ENCODE measurements at places on chromosomes 3 and 15. TPM values are rescaled to one million over a fixed set of nuclear protein-coding genes. Genes with fewer than 3 reads are reported as not detected.

- DNase-seq: no peak
Measured at GRCh38 chr15:71758711-71759110, 51.6 kb upstream of the NR2E3 start.

DNA sequence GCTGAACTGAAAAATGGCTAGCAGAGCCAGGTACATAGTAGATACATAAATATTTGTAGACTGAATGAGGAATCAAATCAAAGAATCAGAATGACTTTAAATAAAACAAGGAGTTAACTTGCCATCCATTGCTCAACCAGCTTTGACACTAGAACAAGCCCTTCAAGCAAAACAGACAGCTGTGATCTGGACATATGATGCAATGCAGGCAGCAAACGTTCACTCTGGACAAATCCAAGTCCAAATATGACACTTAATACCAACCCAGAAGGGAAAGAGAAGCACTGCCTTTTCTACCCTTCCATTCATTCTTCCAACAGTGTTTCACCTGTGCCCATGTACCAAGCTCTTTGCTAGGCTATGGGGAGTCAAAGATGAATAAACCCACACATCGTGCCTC is 4.5 kb downstream of the THRB start:
- no peak for DNase-seq

Gene CCDC54
- not detected for total RNA-seq

- peak; percentile 32 for DNase-seq
Measured at GRCh38 chr15:55661428-55661827, 73.3 kb upstream of the PYGO1 start.

Gene SLC12A8
- total RNA-seq: 57.6 TPM

Gene QRICH1
- total RNA-seq: 44.8 TPM

GRCh38 chr15:58235961-58236360 is 97.8 kb downstream of the AQP9 start:
- DNase-seq: no peak

DNA sequence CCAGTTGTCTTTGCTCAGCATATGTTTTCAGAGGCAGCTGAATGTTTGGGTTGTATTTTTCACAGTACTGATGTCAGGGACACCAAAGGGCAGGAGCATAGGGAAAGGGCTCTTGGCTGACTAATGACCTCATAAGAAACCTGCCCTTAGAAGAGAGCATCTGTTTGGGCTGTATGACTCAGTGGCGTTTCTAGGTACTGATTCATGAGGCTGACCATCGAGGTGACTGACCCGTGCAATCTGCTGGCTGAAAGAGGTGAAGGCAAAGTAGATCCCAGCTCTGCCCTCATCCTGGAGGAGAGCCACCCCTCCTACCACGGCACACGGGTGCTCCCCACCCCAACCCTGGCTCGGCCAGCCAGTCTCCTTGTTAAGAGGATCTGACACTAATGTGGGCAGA is 8.3 kb downstream of the LMCD1 start:
- peak; percentile 96 for DNase-seq

DNA sequence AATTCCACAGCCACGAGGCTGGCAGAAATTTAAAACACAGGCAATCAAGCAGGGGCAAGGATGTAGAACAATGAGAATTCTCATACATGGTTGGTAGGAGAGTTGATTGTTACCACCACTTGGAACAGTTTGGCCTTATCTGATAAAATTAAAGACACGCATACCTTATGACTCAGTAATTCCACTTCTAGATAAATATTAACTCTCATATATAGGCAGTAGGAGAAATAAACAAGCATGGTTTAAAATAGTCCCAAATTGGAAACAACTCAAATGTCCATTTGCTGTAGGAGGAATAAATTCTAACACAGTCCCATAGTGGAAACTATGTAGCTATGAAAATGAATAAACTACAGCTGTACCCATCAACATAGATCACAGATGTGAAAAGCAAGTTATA is 42.3 kb upstream of the USP3 start:
- DNase-seq: peak; percentile 76

GRCh38 chr3:51874889-51875288 is 512 bp downstream of the IQCF5 start:
- DNase-seq: peak; percentile 2

DNA sequence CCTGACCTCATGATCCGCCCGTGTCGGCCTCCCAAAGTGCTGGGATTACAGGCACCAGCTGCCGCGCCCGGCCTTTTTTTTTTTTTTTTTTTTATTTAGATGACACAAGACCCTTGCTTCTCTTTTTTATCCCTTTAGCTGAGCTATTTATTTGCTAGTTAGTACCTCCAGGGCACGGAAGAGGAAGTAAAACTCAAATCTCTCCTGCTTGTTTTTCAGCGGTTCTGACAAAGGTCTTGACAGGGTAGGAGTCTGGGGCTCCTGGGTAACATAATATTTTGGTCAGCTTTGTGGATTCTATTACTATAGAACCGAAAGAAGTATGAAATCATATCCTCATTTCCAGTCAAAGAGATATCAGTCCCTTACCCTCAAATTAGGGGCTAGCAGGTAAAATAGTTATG is 44.0 kb upstream of the ETV5 start:
- no peak for DNase-seq

GRCh38 chr3:177378168-177378567 is 180.9 kb upstream of the TBL1XR1 start:
- no peak for DNase-seq

Gene SPSB4
- 0.02 TPM for total RNA-seq

Gene SCAANT1
- total RNA-seq: not detected

DNA sequence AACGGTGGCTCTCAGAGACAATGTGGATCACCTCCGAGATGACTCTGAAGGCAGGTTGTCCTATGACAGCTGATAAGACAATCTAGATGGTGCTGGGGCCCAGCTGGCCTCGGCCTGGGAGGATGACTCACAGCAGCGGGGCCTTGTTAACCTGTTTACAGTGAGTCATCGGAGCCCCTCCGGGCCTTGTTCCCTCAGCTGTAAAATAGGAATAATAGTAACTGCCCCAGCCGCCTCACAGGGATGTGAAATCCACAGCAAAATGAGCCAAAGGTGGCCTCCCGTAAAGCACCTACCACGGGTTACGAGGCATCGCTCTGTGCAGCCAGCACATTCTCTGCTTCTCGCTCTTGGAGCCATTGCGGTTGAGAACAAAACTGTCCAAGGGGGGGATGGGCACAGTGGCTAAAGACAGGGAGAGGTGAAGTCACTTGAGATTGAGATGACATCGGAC is 88.6 kb upstream of the RASGRF1 start:
- DNase-seq: peak; percentile 85

- no peak for DNase-seq
Measured at GRCh38 chr3:160617636-160618035, 52.3 kb upstream of the KPNA4 start.

Gene CCR2
- total RNA-seq: 0.12 TPM

Gene NME9
- total RNA-seq: not detected

DNA sequence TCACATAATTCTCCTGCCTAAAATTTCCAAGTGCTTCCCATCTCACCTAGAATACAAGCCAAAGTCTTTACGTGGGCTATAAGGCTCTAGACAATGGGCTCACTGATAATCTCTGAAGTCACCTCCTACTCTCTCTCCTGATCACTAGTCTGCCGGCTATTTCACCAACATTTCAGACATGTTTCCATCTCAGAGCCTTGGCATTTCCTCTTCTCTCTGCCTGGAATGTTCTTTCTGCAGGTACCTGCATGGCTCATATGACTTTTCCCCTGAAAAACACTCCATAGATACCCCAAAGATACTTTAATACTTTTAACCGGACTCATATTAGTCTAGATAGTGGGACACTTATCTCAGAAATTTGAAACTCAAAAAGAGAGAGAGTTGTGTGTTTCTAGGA is 32.7 kb downstream of the CD200 start:
- DNase-seq: peak; percentile 18

GRCh38 chr3:156497326-156497725 is 57.6 kb downstream of the SSR3 start:
- no peak for DNase-seq

Gene SGO1
- 21.0 TPM for total RNA-seq

DNA sequence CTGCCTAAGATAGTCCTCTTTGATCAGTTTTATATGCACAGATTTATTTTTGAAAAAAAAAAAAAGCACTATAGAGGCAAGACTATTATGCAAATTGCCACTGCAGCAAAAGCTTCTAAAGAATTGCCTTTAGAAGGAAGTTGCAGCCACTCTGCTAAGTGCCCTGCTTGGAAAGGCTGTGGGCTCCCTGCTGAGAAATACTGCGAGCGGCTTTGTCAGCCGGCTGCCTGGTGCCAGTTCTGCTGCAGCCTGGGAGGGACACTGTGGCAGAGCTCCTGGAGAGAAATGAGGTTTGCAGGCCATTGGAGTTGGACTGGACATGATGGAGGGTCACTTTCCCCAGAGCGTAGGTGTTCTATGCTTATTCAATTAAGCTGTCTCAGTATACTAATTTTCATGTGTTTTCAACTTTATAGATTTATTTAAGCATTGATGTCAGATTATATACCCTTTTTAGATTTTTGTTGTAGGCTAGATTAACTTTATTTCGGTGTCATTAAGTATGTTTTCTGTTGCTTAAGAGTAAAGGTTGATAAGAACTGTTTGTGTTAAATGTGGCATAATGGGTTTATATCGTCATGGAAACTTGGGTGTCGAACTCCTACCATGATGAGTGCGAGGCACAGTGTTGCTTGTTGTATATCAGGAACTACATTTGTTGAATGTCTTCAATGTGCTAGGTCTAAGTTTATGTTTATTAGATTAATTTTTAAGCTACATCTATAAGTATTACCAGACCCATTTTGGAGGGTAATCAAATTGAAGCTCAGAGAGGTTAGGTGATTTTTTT is 6.6 kb downstream of the MAP2K5 start:
- DNase-seq: no peak

Gene PFKFB4
- total RNA-seq: 19.5 TPM

GRCh38 chr15:73927003-73927475 is 777 bp downstream of the LOXL1 start:
- DNase-seq: peak; percentile 58
